ENCODE measurements at places on chromosomes 6 and 20. TPM values are rescaled to one million over a fixed set of nuclear protein-coding genes. Genes with fewer than 3 reads are reported as not detected.

GRCh38 chr20:37229357-37229756, 32.3 kb downstream of the GHRH start:
- no peak for DNase-seq

GRCh38 chr20:38635721-38636288, 34.2 kb downstream of the ARHGAP40 start:
- DNase-seq = no peak

DNA sequence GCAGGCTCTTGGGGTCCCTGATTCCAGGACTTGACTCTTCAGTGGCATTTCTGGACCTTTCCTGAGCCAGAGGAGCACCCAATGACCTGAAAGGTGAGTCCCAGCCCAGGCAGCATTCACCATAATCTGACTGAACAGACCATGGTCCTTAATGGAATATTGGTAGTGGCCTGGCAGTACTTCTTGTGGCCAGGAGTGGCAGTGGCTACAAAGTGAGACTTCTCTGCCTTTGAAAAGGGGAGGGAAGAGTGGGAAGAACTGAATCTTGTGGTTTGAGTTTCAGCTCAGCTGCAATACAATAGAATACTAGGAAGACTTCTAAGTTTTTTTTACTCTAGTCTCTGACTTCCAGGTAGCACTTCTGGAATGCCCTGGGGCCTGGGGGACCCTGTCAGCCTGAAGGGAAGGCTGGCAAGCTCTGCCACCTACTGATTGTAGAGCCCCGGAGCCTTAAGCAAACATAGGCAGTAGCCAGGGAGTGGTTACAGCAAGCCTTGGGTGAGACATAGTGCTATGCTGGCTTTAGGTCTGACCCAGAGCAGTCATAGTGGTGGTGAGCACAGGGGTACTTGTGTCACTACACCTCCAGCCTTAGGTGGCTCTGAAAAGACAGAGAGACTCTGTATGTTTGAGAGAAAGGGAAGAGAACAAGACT, 674.2 kb upstream of the MANEA start:
- no peak for DNase-seq

The TREM1 gene
- 1.9 TPM for total RNA-seq

The RIPPLY2 gene
- total RNA-seq = not detected
